ENCODE measurements at places on chromosomes 1 and 21. TPM values are rescaled to one million over a fixed set of nuclear protein-coding genes. Genes with fewer than 3 reads are reported as not detected.

Gene PRAMEF10
- not detected for total RNA-seq

Gene ANGPTL1
- total RNA-seq, result not detected

- DNase-seq, result no peak
These were observed 46.8 kb downstream of the CAPN8 start for GRCh38 chr1:223618680-223619079.

- DNase-seq, result no peak
These were observed 9.5 kb upstream of the AK4 start for GRCh38 chr1:65138524-65138923.

DNA sequence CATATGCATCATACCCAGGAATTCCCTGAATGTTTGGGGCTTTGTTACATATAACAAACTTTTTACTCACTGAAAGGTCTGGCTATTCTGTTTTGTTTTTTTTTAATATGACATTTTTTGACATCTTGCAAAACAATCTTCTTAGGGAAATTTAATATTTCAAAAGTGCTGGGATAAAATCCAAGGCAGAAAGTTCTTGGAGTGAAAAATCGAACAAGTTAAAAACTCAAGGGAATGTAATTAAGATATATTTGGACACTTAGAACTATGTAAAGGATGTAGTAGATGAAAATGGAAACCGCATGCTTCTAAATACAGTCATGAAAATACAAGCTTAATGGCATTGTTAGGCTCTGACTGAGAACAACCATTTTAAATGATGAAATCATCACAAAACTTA is 8.6 kb downstream of the CHODL start:
- DNase-seq, result no peak

Measured in activated naive CD4-positive, alpha-beta T cell treated with anti-CD3 and anti-CD28 coated beads, Interleukin-2, amount 50 U/mL, for 72 hours (primary cell).